ENCODE measurements at places on chromosomes 13 and 19.
A peak's percentile ranks its signal among the peaks of the same experiment; 100 is the strongest.

GRCh38 chr13:24630121-24630520, 50.1 kb upstream of the ATP12A start:
- ATAC-seq, result no peak

- ATAC-seq, result no peak
Measured at GRCh38 chr13:106417467-106418110, 117.9 kb downstream of the EFNB2 start.

GRCh38 chr13:52012512-52012836, 276 bp downstream of the ALG11 start:
- no peak for ATAC-seq

DNA sequence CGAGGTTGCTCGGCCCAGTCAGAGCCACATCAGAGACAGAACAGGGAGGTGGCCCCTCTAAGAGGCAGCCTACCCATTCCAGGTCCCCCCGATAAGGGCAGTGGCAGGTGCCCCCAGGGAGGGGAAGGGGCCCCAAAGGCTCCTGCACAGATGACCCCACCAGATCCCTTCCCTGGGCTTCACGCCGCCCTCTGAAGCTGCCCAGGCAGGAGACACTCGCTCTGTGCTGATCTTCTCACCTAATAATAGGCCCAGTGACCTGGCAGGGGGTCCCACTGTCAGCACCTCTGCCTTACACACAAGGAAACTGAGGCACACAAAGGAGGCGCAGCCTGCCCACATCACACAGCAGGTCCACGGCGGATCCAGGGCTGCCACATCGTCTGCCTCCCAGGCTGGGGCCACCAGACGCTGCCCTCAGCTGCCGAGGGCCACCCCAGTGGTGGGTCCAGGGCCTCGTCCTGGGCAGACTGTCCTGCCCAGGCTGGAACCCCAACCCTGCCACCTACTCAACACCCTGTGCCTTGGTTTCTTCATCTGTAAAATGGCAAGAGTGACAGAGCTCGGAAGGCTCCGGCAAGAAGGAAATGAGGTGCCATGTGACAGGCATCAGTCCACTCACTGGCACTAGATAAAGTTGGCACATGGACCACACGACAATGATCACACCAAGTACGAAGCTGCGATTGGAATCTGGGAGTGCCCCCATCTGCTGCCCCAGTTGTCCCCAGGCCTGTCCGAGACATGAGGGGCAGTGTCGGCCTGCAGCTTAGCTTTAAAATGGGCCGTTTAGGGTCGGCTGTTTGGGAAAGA, 56.5 kb downstream of the KLF2 start:
- ATAC-seq, result no peak

DNA sequence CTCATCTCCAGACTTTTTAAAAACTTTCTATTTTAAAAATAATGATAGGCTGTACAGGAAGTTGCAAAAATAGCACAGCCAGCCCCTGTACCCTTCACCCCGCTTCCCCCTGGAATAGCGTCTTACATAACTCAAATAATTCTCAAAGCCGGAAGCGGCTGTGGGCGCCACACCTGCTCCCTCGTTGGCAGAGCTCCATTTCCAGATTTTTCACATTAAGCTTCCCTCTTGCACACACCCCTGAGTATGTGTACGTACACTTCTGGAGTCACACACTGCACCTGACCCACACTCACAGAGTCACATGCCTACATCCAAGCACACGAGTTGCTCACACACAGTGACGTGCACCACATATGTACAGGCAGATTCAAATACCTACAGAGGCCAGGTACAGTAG, 24.9 kb upstream of the DPP9 start:
- no peak for ATAC-seq

DNA sequence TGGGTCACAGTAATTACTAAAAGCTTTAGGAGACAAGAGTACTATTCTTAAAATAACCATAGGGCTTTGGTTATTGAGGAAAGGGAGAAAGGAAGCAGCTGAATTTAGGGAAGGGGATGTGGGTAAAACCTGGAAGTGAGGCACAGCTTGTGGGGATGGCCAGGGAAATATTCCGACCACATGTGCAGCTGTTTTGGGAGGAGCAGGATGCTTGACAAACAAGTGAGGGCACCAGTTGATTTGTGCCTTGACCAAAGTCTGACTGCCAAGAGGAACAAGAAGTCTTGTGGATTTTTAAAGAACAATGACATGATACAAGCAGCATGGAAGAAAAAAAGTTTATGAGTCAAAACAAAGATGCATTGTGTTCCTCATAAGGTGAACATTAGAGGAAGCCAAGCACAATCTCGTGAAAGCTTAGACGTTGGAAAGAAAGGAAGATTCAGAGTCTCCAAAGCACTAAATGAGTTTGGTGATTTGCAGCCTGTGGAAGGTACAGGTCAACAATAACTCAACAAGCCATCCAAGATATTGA, 108.5 kb upstream of the GPC6 start:
- no peak for ATAC-seq

DNA sequence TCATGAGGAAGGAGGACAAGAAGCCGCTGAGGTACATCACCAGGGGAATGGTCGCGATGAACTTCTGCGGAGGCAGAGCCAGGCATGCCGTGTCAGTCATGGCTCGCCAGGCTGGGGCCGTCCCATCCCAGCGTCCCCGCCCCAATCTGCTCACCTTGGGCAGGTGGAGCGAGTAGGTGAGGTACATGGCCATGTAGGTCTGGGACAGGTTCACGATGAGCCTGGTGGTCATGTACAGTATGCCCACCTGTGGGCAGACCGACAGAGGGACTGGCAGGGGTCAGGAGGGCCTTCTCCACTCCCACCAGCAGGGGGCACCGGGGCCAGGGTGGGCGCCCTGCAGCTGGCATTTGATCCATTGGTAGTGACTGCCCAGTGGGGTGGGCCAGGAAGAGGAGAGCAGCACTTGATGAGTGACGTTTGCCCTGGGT, 8.3 kb downstream of the TEKTIP1 start:
- no peak for ATAC-seq

DNA sequence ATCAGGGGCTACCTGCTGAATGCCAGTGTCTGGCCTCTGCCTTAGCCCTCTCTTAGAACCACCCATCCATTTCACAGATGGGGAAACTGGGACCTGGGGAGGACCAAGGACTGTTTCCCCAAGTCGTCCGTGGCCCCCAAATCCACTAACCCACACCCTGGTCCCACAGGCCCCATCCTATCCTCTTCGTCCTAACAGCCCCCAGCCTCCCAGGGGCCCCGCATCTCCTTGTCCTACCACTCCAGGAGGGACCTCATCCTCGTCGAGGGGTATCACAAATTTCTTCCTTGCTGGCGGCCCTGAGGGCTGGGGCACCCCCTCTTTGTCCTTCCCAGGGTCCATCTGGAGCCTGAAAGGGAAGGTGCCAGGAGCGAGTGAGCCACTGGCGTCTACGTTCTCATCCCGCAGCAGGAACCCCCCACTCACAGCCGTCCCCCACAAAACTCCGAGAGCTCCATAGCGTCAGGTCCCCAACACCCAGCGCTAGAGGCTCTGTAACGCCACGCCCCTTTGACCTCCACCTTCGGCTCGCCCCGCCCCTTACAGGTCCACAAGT, 606 bp downstream of the ERCC1 start:
- no peak for ATAC-seq

DNA sequence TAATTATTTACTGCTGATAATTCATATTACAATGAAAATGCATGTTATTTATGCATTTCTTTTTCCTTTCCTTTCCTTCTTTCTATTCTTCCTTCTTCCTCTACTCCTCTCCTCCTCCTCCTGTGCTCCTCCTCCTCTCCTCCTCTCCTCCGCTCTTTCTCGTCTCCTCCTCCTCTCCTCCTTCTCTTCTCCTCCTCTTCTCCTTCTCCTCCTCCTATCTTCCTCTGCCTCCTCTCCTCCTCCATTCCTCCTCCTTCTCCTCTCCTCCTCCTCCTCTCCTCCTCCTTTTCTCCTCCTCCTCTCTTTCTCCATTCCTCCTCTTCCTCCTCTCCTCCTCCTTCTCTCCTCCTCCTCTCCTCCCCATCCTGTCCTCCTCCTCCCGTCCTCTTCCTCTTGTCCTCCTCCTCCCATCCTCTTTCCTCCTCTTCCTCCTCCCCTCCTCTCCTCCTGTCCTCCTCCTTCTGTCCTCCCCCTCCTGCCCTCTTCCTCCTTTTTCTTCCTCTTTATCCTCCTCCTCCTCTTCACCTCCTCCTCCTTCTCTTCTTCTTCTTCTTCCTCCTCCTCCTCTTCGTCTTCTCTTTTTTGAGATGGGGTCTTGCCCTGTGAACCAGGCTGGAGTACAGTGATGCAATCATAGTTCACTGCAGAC, 14.7 kb downstream of the ADGRE2 start:
- ATAC-seq, result no peak

GRCh38 chr13:40026741-40027140, 371.3 kb downstream of the COG6 start:
- ATAC-seq, result peak; percentile 70

DNA sequence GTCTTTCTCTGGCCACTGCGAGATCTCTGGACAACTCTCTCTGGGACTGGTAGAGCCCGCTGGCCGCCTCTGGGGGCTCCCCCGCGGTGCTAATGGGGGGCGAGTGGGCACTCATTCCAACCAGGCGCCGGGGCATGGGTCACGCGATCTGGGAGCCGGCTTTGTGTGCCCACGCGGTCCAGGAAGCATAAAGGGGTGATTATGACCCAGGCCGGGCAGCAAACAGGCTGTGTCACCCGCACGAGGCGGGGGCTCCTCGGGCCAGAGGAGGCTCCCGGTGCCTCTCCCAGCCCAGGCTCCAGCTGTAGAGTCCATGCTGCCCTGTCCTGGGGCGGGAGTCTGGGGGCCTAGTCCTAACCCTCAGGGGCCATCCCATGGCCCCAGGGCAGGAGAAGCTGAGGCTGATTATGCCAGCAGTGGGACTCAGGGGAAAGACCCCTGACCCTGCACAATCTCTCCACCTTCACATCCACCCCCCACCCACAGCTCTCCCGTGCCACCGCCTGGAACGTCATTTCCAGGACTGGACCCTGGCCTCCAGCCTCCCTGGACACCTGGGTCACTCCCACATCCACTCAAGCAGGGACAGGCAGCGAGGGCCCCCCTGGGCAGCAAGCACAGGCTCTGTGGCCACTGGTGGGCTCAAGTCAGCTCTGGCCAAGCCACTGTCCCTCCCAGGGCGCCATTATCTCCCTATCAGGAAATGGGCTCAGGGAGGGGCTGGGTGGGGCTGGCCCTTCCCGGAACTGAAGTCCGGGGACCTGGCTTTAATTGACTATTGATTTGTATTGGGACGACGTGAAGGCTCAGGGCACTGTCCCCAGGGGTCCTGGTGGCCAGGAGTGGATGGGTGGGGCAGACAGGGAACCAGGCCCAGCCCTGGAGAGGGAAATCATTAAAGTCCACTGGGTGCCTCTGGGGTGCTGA, 50.0 kb downstream of the PTPRS start:
- no peak for ATAC-seq

GRCh38 chr13:110411688-110412059, 104.6 kb downstream of the COL4A2 start:
- no peak for ATAC-seq

- ATAC-seq, result no peak
Measured at GRCh38 chr13:26324294-26324693, 70.4 kb downstream of the CDK8 start.

DNA sequence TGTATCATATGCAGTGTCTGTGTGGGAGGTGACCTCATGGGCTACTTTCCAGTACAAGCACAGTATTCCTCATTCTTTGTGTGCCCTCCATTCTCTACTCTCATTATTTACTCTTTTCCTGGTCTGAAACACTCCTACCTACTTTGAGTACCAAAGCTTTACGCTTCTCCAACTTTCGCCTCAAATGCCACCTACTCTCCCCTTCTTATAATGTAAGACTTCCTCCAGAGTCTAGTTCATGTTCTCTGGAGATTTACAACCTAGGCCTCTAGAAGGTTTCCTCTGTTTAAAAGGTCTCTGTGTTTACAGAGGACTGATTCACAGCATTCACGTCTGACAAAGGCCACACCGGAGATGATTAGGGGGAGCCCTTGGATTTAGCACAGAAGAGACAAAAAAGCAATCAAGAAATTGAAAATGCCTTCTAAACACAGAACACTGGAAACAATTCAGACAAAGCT, 302.0 kb downstream of the KLF12 start:
- no peak for ATAC-seq

- ATAC-seq, result no peak
Measured at GRCh38 chr19:16337809-16338469, 13.3 kb downstream of the KLF2 start.

DNA sequence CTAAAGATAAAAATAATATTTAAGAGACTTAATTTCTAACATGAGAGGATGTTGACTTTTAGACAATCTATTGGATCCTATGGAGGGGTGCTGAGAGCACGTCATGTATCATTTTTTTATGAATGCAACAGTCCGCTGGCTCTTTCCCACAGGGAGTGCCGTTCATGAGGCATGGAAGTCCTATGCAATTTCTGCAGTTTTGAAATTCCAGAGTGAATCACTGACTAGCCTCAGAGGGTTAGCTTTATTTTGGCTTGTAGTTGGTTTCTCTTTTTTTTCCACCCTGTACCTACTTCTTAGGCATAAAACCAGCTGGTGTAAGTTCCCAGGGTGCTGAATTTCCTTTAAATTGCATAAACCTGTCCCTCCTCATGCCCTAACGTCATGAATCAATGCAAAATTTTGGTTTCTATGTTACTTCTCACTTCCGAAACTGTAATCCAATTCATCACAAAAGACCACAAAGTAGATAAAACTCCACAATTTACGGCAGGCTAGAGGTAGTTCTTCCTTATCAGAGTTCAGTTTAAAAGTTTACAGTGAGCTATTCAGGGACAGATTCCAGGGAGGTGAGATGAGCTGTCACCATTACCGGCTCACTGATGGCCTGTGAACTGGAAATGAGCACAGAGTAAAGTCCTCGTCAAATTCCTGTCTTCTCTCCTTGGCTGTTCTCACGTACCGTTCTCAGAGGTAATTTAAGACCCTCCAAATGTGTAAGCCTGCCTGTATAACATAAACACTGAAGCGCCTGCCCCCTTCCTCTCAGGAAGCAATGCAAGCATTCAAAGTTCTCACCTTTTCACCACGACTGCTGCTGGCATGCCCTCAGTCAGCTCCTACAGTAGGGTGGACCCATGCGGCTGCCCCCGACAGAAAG, 216.6 kb upstream of the SLC10A2 start:
- no peak for ATAC-seq

DNA sequence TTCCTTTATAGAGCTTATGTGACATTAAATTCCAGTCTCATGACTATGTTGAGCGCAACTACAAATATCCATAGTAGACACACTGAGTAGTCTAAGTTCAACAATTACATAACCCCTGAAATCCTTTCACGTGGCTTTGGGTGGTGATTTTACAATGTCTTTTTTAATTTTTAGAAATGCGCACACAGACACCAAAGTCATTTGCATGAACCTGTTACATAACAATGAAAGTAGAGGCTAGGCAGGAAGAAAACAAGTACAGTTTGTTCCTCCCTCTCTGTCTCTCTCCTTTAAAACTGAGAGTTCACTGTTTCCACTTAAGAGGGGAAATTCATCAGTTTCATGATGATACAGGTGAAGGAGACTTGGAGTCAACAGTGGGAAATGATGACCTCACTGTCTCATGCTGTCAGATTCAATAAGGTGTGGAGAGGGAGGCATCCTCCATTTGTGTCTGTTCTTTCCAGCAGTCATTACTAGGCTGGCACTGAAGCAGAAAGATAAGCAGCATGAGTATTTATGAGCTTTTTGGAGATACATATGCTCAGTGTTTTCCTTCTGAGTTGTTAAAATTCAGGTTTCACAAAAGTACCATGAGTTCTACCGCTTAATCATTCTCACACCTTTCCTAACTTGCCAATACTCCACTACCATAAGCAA, 201.8 kb downstream of the LHFPL6 start:
- ATAC-seq, result no peak

- ATAC-seq, result no peak
Measured at GRCh38 chr13:79402679-79403078, 3.4 kb downstream of the RBM26 start.

Measured in activated CD4-positive, CD25-positive, alpha-beta regulatory T cell treated with anti-CD3 and anti-CD28 coated beads, Interleukin-2, amount 50 U/mL, for 24 hours (primary cell).